ENCODE measurements at places on chromosomes 5 and 9. TPM values are rescaled to one million over a fixed set of nuclear protein-coding genes. Genes with fewer than 3 reads are reported as not detected.

Gene TMEM215
- not detected for total RNA-seq

Gene PCDHB2
- not detected for total RNA-seq

Gene OR13C8
- total RNA-seq, result not detected

Gene SPATA31E1
- not detected for total RNA-seq

Gene AK6
- total RNA-seq, result 114 TPM

Gene GLIPR2
- 6.6 TPM for total RNA-seq

Gene SNX30
- total RNA-seq, result 5.4 TPM

Gene MAMDC4
- total RNA-seq, result 12.6 TPM

Gene GABRG2
- total RNA-seq, result not detected

Gene ACTL7A
- total RNA-seq, result not detected

Gene FAM120A
- 121 TPM for total RNA-seq

Gene SIT1
- total RNA-seq, result 69.4 TPM

Gene CTNNAL1
- total RNA-seq, result 22.4 TPM

Gene CBY3
- 1.1 TPM for total RNA-seq

Gene CARTPT
- not detected for total RNA-seq

Gene CAPSL
- total RNA-seq, result 0.68 TPM

Gene IL9
- not detected for total RNA-seq

Gene GGTA1
- not detected for total RNA-seq

Gene OR1Q1
- total RNA-seq, result not detected

Gene GLRA1
- total RNA-seq, result not detected

Gene PSMB7
- 191 TPM for total RNA-seq

Gene PCDHGA3
- not detected for total RNA-seq

Gene SH2D3C
- total RNA-seq, result 21.5 TPM

Gene CD74
- total RNA-seq, result 294 TPM

Gene TEX48
- total RNA-seq, result 0.80 TPM

Gene SLC6A19
- total RNA-seq, result not detected

Gene SLC35D2
- 0.80 TPM for total RNA-seq

Gene CCDC171
- total RNA-seq, result 1.9 TPM

Gene PCDHA4
- not detected for total RNA-seq

Gene LCN15
- not detected for total RNA-seq

Gene CREB3
- 23.7 TPM for total RNA-seq
